ENCODE measurements at places on chromosomes 1 and 21. TPM values are rescaled to one million over a fixed set of nuclear protein-coding genes. Genes with fewer than 3 reads are reported as not detected.

GRCh38 chr1:228979325-228979699 is 244.0 kb downstream of the RHOU start:
- H3K27ac ChIP-seq: no peak overlapping the region
- H3K36me3 ChIP-seq: no peaks in the 10 kb centered on the region
- no peak overlapping the region for H3K4me3 ChIP-seq
- H3K27me3 ChIP-seq: no peaks in the 10 kb centered on the region

- no peaks in the 10 kb centered on the region for H3K4me1 ChIP-seq
- no peak overlapping the region for H3K4me3 ChIP-seq
- no peak for DNase-seq
- no peaks in the 10 kb centered on the region for H3K36me3 ChIP-seq
- H3K27me3 ChIP-seq: peaks cover 48% of the 10 kb centered on the region
Observed at GRCh38 chr1:161285521-161285920, 24.2 kb downstream of the MPZ start.

DNA sequence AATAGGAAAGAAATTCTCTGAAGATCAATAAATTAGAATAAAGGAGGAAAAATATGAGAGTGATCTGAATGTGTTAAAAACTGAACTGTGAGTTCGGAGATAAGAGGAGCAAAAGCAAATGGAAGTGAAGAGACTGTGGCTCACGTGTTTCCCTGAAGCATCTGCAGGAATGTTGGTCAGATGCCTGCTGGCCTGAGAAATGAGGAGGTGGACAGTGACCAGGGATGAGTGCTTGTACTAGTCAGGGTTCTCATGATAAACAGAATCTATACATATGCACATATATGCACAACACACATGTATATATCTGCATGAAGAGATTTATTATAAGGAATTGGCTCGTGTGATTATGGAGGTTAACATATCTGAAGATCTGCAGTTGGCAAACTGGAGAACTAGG is 103.4 kb upstream of the TIAM1 start:
- DNase-seq: no peak
- H3K36me3 ChIP-seq: peaks cover 15% of the 10 kb centered on the region
- peaks cover 26% of the 10 kb centered on the region for H3K4me1 ChIP-seq
- no peak overlapping the region for H3K27ac ChIP-seq

- H3K4me1 ChIP-seq: peaks cover 10% of the 10 kb centered on the region
- no peaks in the 10 kb centered on the region for H3K36me3 ChIP-seq
- DNase-seq: no peak
- no peaks in the 10 kb centered on the region for H3K27me3 ChIP-seq
Observed at GRCh38 chr1:198019126-198019525, 102.0 kb downstream of the LHX9 start.

GRCh38 chr1:54367613-54368012 is 38.6 kb downstream of the SSBP3 start:
- H3K36me3 ChIP-seq: peaks cover 11% of the 10 kb centered on the region
- DNase-seq: no peak
- H3K4me1 ChIP-seq: peaks cover 30% of the 10 kb centered on the region

GRCh38 chr1:217089361-217090014 is 366.3 kb upstream of the ESRRG start:
- peaks cover 4% of the 10 kb centered on the region for H3K36me3 ChIP-seq
- H3K27ac ChIP-seq: peak overlapping the region; percentile 52
- H3K4me1 ChIP-seq: peaks cover 39% of the 10 kb centered on the region
- H3K4me3 ChIP-seq: peak overlapping the region; percentile 91

- H3K36me3 ChIP-seq: no peaks in the 10 kb centered on the region
- peak overlapping the region; percentile 97 for H3K27ac ChIP-seq
- DNase-seq: no peak
- no peaks in the 10 kb centered on the region for H3K27me3 ChIP-seq
- H3K4me3 ChIP-seq: no peak overlapping the region
- H3K4me1 ChIP-seq: peaks cover 51% of the 10 kb centered on the region
Observed at GRCh38 chr1:203557390-203557789, 63.4 kb downstream of the OPTC start.

GRCh38 chr1:201072149-201072548 is 40.1 kb downstream of the CACNA1S start:
- no peaks in the 10 kb centered on the region for H3K4me1 ChIP-seq
- H3K27me3 ChIP-seq: peaks cover 2% of the 10 kb centered on the region
- no peak for DNase-seq
- H3K36me3 ChIP-seq: no peaks in the 10 kb centered on the region
- no peak overlapping the region for H3K4me3 ChIP-seq

- DNase-seq: no peak
- no peak overlapping the region for H3K27ac ChIP-seq
- H3K36me3 ChIP-seq: peaks cover 2% of the 10 kb centered on the region
- H3K4me3 ChIP-seq: no peak overlapping the region
- H3K27me3 ChIP-seq: peaks cover 16% of the 10 kb centered on the region
- H3K4me1 ChIP-seq: peaks cover 7% of the 10 kb centered on the region
Observed at GRCh38 chr1:208079161-208079560, 165.0 kb downstream of the PLXNA2 start.

DNA sequence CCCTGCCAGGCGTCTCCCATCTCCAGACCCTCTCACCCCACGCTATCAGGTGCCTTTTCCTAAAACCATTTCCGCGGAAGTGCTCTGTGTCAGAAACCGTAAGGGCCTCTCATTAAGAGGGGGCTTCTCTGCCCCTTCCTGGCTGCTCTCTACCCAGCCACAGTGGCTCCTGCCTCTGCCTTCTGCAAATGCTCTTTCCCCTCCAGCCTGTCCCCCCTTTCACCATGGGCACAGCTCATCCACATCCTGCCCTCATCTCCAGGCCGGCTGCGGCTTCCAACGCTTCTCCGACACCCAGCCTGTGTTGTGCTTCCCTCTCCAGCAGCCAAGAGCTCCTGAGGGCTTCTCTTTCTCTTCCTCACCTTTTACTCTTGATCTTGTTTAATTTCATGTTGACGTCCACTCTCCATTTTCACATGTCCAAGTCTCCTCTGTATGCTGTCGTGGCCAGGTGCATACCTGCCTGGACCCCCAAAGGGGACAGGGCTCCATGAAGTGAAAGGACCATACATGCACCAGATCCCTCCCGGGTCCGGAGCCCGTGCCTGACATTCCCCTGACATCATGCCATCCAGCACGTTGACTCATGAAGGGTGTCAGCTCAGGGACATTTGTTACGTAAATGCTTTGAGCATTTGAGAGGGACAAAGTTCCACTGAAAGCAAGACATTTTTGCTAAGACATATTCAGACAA is 306.5 kb downstream of the AJAP1 start:
- no peaks in the 10 kb centered on the region for H3K4me1 ChIP-seq
- peaks cover 44% of the 10 kb centered on the region for H3K27me3 ChIP-seq
- DNase-seq: no peak
- H3K27ac ChIP-seq: no peak overlapping the region

- peaks cover 4% of the 10 kb centered on the region for H3K27me3 ChIP-seq
- DNase-seq: no peak
- H3K4me3 ChIP-seq: no peak overlapping the region
- no peaks in the 10 kb centered on the region for H3K4me1 ChIP-seq
- no peaks in the 10 kb centered on the region for H3K36me3 ChIP-seq
Observed at GRCh38 chr1:215276582-215276981, 194.0 kb downstream of the KCNK2 start.

GRCh38 chr1:6646499-6647148 is 22.0 kb downstream of the THAP3 start:
- no peaks in the 10 kb centered on the region for H3K27me3 ChIP-seq
- no peak overlapping the region for H3K27ac ChIP-seq
- H3K36me3 ChIP-seq: peaks cover 23% of the 10 kb centered on the region
- no peak overlapping the region for H3K4me3 ChIP-seq
- DNase-seq: no peak

DNA sequence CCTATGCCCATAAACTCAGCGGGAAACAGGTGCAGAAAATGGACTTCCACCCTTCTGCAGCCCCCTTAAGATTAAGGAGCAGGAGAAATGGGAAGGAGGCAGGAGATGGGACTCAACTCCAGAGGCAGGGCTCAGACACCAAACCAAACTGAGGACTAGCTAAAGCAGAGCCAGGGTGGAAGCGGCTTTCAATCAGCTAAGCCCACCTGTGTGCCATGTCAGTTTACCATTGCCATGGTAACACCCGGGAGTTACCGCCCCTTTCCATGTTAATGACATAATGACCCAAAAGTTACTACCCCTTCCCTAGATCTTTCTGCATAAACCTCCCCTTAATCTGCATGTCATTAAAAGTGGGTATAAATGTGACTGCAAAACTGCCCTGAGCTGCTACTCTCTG is 653.5 kb downstream of the PTPRU start:
- no peaks in the 10 kb centered on the region for H3K4me1 ChIP-seq
- no peak overlapping the region for H3K27ac ChIP-seq
- no peak for DNase-seq
- H3K36me3 ChIP-seq: no peaks in the 10 kb centered on the region

DNA sequence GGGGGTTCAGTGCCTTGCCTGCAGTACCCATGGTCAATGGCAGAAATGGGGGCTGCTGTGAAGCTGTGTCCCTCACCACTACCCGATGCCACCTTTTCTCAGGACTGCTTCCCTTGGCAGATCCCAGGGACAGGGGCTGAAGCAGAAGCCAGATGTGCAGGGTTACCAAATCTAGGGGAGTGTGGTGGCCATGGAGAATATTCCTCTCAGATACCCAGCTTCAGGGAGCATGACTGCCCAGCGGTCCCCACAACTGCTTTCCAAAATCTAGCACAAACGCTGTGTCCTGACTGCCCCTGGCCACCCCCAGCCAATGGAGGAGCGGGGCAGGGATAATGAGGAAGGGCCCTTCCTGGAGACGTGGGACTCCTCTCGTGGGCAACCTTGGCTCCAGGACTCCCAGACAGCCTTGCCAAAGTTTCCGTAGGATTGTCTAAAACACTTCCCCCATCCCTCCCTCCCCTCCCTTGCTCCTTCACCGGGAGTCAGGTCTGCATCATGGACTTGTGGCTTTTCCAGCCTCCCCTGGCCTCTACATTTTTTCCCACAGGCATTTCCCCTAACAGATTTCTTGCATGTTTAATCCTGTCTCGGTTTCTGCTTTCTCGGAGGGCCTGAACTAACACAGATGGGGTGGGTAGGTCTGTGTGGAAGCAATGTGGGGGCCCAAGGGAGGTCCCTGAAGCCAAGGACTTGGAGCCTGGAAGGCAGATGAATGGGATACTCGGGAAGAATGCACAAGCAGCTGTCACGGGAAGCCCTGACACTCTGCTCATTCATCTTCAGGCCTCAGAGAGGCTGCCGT is 80.5 kb downstream of the OMA1 start:
- no peak overlapping the region for H3K27ac ChIP-seq
- DNase-seq: no peak
- peaks cover 10% of the 10 kb centered on the region for H3K27me3 ChIP-seq
- H3K36me3 ChIP-seq: peaks cover 3% of the 10 kb centered on the region
- no peak overlapping the region for H3K4me3 ChIP-seq
- H3K4me1 ChIP-seq: peaks cover 10% of the 10 kb centered on the region

DNA sequence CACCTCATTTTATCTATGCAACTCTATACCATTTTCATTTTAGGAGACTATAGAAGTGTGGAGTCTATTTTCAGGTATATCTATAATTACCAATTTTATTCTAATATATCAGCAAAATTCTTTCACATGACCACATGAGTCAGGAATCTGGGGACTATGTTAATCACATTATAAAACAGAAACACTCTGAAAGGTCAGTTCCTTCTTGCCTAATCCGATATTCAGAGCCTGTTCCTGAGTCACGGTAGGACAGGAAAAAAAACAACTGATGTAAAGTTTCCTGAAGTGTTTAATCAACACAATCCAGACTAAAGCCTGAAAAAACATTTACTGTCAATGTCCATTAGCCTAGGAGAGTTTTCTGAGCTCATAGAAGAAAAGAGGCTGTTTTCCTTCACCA is 1902.3 kb downstream of the NCAM2 start:
- H3K27ac ChIP-seq: no peak overlapping the region
- no peaks in the 10 kb centered on the region for H3K27me3 ChIP-seq
- no peaks in the 10 kb centered on the region for H3K36me3 ChIP-seq
- DNase-seq: no peak
- peaks cover 3% of the 10 kb centered on the region for H3K4me1 ChIP-seq

DNA sequence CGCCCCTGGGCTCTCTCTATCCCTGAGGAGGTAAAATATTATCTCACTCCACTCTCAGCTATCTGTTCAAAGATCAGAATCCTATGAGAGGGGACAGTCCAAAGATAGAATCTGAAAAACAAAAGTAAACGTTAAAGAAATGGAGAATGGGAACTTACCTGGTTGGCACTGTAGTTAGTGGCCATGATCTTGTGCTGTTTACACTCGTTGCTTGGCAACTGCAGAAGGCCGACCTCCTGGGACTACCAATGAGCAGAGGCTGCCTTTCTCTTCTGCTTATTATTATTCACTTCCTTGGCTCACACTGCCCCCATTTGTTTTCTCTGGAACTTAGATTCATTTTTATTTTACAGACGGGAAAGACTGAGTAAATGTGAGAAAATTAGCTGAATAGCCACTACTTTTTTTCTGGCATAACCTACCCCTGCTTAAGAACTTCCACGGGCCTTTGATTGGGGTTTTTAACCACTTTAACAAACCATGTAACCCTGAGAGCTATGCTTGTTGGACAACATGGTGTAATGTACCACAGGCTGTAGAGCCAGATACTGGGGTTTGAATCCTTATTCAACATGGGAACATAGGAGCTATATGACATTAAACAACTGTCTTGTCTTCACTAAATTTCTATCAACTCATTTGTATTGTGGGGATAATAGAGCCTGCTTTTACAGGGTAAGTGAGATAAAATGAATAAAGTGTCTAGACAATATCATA is at the start of gene CFAP126:
Gene CFAP126, minus strand, starts transcription at position 193 of the 717 bp plus-strand sequence. Its CDS starts 8 bp downstream, at position 185.
- no peaks in the 10 kb centered on the region for H3K27me3 ChIP-seq
- peaks cover 19% of the 10 kb centered on the region for H3K36me3 ChIP-seq
- H3K27ac ChIP-seq: peak within 1 kb of the TSS; percentile 11
- no peaks in the 10 kb centered on the region for H3K4me1 ChIP-seq

- H3K36me3 ChIP-seq: peaks cover 5% of the 10 kb centered on the region
- H3K4me3 ChIP-seq: no peak overlapping the region
- H3K27me3 ChIP-seq: no peaks in the 10 kb centered on the region
- no peak for DNase-seq
- no peaks in the 10 kb centered on the region for H3K4me1 ChIP-seq
Observed at GRCh38 chr1:21251773-21252471, 38.3 kb downstream of the ECE1 start.

DNA sequence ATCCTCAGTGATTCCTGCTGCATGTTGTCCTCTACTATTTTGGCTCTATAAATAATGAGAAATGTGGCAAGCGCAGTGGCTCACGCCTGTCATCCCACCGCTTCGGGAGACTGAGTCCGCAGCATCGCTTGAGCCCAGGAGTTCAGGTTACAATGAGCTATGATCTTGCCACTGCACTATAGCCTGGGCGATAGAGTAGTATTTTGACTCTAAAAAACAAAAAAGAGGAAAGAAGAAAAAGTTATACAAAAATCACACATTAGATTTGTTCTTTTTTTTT is 756 bp upstream of the SLC25A44 start:
- H3K4me1 ChIP-seq: peaks cover 16% of the 10 kb centered on the region
- H3K27ac ChIP-seq: peak overlapping the region; percentile 94
- H3K27me3 ChIP-seq: no peaks in the 10 kb centered on the region
- H3K36me3 ChIP-seq: no peaks in the 10 kb centered on the region

Gene TLR5
- 3.8 TPM for total RNA-seq

Gene RGS4
- 39.9 TPM for total RNA-seq

Gene C1orf94
- not detected for total RNA-seq

Gene FMN2
- 0.33 TPM for total RNA-seq

Gene RIMS3
- total RNA-seq: 13.0 TPM

Gene CYP4X1
- 0.62 TPM for total RNA-seq

Gene ACADM
- total RNA-seq: 36.4 TPM

Gene CFHR1
- total RNA-seq: 0.45 TPM

Gene CD5L
- total RNA-seq: not detected

Gene PPIAL4G
- total RNA-seq: not detected

Measured in mesothelial cell of epicardium (in vitro differentiated cells).